ENCODE measurements at places on chromosomes 4 and X.

- DNase-seq, result no peak
- H3K4me1 ChIP-seq, result no peaks in the 10 kb centered on the region
- H3K36me3 ChIP-seq, result peaks cover 10% of the 10 kb centered on the region
Observed at GRCh38 chr4:142316025-142316424, 530.1 kb downstream of the INPP4B start.

GRCh38 chr4:76996445-76996844, 46.9 kb downstream of the SEPTIN11 start:
- peaks cover 83% of the 10 kb centered on the region for H3K36me3 ChIP-seq
- H3K27me3 ChIP-seq, result no peaks in the 10 kb centered on the region
- peaks cover 65% of the 10 kb centered on the region for H3K4me1 ChIP-seq
- no peak overlapping the region for H3K4me3 ChIP-seq
- DNase-seq, result no peak

DNA sequence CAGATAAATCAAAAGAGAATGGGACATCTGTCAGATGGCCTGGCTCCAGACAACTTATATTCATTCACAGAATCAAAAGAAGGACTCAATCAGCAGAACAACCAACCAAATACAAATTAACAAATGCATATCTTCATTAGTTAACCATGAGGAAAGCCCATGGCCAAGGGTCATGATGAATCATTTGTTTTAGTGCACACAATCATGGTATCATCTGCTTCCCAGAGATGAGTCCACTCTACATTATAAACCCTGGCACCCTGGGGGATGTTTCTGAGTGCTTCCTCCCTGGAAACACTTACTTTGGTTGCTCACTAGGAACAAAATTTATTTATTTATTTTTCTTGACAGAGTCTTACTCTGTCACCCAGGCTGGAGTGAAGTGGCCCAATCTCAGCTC, 453.3 kb upstream of the HS3ST1 start:
- H3K27ac ChIP-seq, result no peak overlapping the region
- H3K36me3 ChIP-seq, result no peaks in the 10 kb centered on the region
- no peaks in the 10 kb centered on the region for H3K27me3 ChIP-seq
- no peaks in the 10 kb centered on the region for H3K4me1 ChIP-seq

GRCh38 chr4:24644983-24645764, 60.8 kb upstream of the DHX15 start:
- no peaks in the 10 kb centered on the region for H3K36me3 ChIP-seq
- H3K27me3 ChIP-seq, result peaks cover 7% of the 10 kb centered on the region
- peaks cover 50% of the 10 kb centered on the region for H3K4me1 ChIP-seq
- H3K27ac ChIP-seq, result no peak overlapping the region
- H3K4me3 ChIP-seq, result no peak overlapping the region

GRCh38 chrX:23202326-23202725, 132.3 kb upstream of the PTCHD1 start:
- no peak for DNase-seq
- no peak overlapping the region for H3K27ac ChIP-seq
- no peaks in the 10 kb centered on the region for H3K36me3 ChIP-seq
- H3K27me3 ChIP-seq, result no peaks in the 10 kb centered on the region

GRCh38 chr4:8117278-8117682, 41.3 kb downstream of the ABLIM2 start:
- H3K4me1 ChIP-seq, result peaks cover 51% of the 10 kb centered on the region
- DNase-seq, result peak; percentile 77
- H3K27ac ChIP-seq, result peak overlapping the region; percentile 66
- no peak overlapping the region for H3K4me3 ChIP-seq
- H3K36me3 ChIP-seq, result no peaks in the 10 kb centered on the region
- H3K27me3 ChIP-seq, result peaks cover 15% of the 10 kb centered on the region

GRCh38 chrX:39439906-39440798, 638.9 kb downstream of the MID1IP1 start:
- H3K27ac ChIP-seq, result peak overlapping the region; percentile 41
- peaks cover 52% of the 10 kb centered on the region for H3K4me1 ChIP-seq
- peaks cover 4% of the 10 kb centered on the region for H3K36me3 ChIP-seq
- H3K4me3 ChIP-seq, result no peak overlapping the region
- peaks cover 8% of the 10 kb centered on the region for H3K27me3 ChIP-seq

- H3K4me3 ChIP-seq, result no peak overlapping the region
- DNase-seq, result no peak
- H3K36me3 ChIP-seq, result no peaks in the 10 kb centered on the region
- peak overlapping the region; percentile 13 for H3K27ac ChIP-seq
Observed at GRCh38 chr4:15366721-15367120, 61.1 kb upstream of the C1QTNF7 start.

DNA sequence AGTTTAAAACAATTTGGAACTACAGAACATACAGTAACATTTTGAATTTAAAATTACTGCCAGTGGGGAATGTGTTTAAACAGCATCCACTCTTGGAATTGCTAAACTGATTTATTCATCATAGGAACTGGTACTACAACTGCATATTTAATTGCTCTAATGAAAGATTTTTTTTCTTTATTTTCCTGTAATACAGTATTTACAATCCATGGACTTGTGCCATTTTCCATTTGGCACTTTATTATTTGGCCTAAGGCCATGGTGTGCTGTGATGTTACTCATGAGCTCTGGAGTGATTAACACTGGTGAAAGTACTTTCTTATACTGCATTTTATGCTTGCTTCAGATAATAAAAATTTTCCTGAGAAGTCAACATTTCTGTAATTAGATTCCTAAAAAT, 69.7 kb upstream of the NUDT6 start:
- H3K27ac ChIP-seq, result no peak overlapping the region
- no peak for DNase-seq
- H3K36me3 ChIP-seq, result peaks cover 50% of the 10 kb centered on the region
- no peaks in the 10 kb centered on the region for H3K4me1 ChIP-seq

DNA sequence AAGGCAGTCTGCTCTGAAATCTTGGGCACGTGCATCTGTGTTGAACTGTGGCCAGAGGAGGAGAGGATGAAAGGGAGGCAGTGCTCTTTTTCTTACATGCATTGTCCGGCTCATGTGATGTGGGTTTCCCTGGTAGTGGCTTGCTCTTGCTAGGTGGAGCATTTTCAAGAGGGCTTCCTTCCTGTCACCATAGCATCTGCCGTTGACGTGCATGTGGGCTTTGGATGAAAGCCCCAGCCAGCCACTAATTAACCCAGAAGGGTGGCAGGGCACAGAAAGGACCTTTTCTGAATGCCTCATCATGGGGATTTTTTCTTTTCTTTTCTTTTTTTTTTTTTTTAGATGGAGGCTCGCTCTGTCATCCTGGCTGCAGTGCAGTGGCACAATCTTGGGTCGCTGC, 121.3 kb downstream of the GPR143 start:
- H3K36me3 ChIP-seq, result peaks cover 30% of the 10 kb centered on the region
- peaks cover 32% of the 10 kb centered on the region for H3K4me1 ChIP-seq
- no peak overlapping the region for H3K27ac ChIP-seq
- DNase-seq, result no peak
- no peak overlapping the region for H3K4me3 ChIP-seq
- H3K27me3 ChIP-seq, result no peaks in the 10 kb centered on the region

DNA sequence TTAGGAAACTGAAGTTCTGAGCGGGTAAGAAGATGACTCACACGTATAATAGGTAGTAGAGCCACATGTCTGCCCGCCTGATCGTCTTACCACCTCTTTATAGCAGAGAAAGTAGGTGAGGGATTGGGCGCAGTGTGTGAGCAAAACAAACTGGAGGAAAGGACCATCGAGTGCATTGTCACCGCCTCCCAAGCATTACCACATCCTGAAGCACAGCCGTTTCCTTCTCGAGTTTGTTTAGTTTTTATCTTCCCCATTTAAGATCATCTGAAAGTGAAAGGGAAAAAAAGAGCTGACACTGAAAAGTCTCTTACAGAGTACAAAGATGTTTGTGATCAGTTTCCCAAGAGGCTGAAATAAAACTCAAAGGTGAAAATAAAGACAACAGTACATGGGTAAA, 14.8 kb downstream of the PDK3 start:
- no peak for DNase-seq
- H3K4me1 ChIP-seq, result peaks cover 14% of the 10 kb centered on the region
- H3K27me3 ChIP-seq, result no peaks in the 10 kb centered on the region
- peaks cover 49% of the 10 kb centered on the region for H3K36me3 ChIP-seq
- no peak overlapping the region for H3K27ac ChIP-seq

- no peak overlapping the region for H3K4me3 ChIP-seq
- peaks cover 5% of the 10 kb centered on the region for H3K27me3 ChIP-seq
- no peaks in the 10 kb centered on the region for H3K4me1 ChIP-seq
- H3K36me3 ChIP-seq, result no peaks in the 10 kb centered on the region
- DNase-seq, result no peak
Observed at GRCh38 chr4:170226288-170226687, 136.5 kb upstream of the AADAT start.
